Hippocampal formation (tissue), 2 donors: ENCODE measurements at places on chromosomes 5 and 9.
A peak's percentile ranks its signal among the peaks of the same experiment; 100 is the strongest.

DNA sequence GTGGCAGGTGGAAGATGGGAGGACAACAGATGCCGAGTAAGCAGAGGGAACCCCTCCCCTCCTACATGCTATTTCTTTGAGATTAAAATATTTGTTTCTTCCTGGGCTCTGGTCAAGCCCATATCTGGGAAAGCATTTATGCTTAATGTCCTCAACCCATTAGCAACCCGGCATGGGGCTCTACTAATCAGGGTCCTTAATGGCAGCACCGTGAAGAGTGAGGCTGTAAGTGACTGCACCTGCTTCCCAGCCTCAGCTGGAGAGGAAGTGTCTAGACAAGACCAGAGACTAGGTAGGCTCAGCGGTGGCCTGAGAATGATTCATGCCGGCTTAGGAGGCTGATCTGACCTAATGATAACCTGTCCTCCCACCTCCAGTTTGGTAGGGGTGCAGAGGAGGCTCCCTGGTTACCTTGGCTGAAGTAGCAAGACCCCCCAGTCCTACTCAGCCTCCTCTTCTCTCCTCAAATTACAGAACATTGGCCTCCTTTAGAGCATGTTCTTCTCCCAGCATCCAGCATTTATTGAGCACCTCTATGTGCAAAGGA lies 61.3 kb upstream of the HSPA9 start:
- no peak for DNase-seq

DNA sequence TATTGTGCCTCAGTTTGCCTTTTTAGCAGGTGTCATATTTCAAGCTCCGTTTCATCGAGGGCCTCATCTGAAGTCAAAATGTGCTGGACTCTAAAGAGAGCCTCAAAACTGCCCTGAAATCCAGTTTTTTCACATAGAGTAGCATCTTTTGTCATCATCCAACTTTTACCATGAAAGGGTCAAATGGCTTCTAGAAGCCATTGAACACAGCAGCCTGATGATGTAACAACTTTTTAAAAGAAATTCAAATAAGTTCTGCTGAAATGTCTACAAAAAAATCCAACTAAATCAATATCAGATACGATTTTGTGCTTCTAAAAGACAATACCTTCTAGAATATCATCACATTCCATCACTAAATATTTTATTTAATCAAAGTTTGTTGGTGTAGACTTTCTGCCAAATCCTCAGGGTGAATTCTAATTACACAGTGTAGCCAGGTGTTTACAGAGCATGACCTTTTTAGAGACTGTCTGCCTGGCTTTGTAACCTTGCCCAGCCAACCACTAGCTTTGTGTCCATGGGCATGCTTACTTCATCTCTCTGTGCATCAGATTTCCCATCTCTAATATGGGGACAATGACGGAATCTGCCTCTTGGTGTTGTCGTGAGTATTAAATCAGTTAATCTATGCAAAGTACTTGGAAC lies 505.0 kb downstream of the EBF1 start:
- no peak for DNase-seq

- peak; percentile 53 for DNase-seq
Measured at GRCh38 chr5:117888688-117889087, 1099.7 kb downstream of the DTWD2 start.

- no peak for DNase-seq
Measured at GRCh38 chr5:78076351-78076750, 218.1 kb downstream of the AP3B1 start.

GRCh38 chr9:29332789-29333188 lies 1759.5 kb upstream of the C9orf72 start:
- DNase-seq = no peak

GRCh38 chr5:132492386-132493125 lies 2.0 kb upstream of the IRF1 start:
- no peak for DNase-seq

- no peak for DNase-seq
Measured at GRCh38 chr5:93415819-93416218, 165.2 kb downstream of the NR2F1-AS1 start.

- DNase-seq = no peak
Measured at GRCh38 chr5:172336264-172336663, 52.7 kb upstream of the UBTD2 start.

DNA sequence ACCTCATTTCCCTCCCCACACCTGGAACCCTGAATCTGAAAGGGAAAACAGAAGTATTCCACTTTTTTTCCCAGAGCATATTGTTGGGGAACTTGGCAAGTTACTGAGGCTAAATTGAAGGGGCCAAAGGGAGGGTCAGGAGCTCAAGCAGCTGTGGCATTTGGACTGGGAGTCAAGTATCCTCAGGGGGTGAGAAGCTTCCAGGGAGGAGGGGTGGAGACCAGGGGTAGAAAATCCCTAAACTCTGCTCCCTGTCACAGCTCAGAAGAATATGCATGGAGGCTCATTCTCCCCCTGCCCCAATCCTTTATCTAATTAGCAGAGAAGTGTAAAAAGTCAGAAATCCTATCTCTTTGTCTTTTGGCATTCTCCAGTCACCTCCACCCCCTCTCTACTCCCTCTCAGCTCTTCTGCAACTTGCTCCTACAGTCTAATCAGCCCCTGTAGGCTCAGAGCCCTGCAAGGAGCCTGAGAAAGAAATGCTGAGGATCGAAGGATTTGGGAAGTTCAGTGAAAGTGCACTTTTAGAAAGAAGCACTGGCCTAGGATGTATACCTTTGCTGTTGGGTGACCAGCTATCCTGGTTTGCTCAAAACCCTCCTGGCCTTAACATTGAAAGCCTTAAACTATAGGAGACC lies 5.7 kb upstream of the WNT8A start:
- no peak for DNase-seq

DNA sequence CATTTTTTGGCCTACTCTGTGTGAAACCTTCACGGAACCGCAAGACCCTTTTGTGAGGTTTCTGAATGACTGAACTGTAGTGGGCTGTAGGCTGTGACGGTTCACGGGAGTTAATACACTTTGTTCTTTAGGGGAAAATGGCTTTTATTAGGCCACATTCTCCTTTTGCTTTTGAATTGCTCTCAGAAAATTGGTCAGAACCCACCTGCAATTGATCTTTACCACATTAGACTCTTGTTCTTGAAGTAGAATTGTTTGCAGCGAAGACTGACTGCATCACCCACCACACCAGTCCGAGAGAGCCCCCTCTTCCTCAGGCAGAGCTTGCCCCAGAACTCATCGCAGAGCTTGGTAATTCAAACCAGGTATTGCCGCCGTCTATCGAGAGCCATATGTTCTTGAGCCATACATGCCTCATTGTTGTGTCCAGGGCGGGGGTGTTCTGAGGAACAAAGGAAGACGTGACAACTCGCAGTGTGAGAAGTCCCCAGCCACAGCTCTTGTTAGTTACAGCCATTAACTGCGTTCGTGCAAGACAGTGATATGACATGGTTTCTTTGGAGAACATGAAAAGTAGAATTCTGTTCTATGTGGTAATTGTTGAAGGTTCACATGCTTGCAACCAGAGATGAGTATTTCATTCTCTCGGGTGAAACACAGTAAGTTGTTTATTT lies 166.4 kb upstream of the OTULINL start:
- no peak for DNase-seq

GRCh38 chr9:112884721-112885120 lies 6.0 kb downstream of the SLC46A2 start:
- no peak for DNase-seq

DNA sequence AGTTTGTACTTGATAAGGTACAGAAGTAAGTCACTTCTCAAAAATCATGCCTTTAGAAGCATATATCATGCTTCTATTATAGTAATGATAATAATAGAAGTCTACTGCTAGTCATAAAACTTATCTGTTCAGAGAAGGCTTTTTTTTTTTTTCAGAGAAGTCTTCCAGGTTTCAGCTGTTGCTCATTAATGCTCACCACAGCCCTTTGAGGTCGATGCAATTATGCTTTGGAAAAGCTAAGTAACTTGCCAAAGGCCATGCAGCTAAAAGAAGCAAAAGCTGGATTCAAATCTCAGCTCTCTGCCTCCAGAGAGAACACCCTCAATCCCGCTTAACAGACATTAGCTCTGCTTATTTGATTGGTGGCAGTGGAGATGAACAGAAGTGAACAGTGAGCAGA lies 150.8 kb downstream of the DOCK8 start:
- DNase-seq = no peak

DNA sequence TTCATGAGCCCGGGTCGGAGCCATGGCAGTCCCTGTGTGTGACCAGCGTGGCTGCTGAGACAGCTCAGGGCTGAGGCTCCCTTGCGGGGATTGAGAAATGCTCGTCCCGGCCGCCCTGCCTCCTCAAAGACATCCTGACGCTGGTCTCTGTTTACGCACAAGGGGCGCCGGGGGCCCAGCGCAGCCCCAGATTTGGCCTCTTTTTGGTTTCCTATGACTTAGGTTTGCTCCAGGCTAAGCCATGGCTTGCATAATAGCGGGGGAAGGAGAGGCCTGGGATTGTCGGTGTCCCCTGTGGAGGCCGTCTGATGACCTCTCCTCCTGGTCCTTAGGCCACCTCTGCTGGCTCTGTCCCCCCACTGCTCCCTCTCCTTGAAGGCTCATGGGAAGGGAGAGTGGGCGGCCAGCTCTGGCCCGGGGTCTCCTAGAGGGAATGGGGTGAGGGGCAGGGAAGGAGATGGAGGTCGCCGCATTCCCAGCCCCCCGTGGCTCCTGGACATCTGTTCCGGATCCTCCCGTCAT lies 3.5 kb downstream of the LAMC3 start:
- no peak for DNase-seq

- DNase-seq = no peak
Measured at GRCh38 chr5:139901986-139902385, 106.4 kb downstream of the PSD2 start.

GRCh38 chr5:160534914-160535313 lies 113.3 kb downstream of the PTTG1 start:
- no peak for DNase-seq

DNA sequence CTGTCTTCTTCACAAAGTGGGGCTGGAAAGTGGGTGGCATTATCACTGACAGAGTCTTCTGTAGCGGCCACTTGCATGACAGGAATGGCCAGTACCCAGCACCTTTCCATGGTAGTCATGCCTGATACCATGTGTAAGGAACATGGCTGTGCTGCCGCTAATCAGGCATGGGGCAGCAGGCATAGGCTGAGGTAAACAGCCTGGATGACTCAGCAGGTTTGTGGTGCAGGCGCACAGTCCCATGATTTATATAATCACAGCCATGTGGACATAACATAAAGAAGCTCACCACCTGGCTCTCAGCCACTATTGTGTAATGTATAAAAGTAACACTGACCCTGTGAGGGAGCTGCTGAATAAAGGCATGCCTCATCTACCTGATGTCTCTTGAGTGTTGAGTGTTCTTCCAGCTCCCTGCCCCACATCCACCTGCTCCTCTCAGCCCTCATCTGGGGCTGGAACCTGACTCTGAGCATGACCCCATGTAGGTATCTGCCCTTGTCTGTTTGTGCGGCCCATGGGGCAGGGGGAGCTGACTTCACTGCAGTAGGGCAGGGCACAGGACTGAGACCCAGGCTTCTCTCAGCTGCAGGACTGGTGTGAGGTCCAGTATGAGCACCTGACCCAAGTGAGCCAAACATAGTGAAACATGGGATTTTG lies 13.2 kb upstream of the ICE1 start:
- DNase-seq = no peak

DNA sequence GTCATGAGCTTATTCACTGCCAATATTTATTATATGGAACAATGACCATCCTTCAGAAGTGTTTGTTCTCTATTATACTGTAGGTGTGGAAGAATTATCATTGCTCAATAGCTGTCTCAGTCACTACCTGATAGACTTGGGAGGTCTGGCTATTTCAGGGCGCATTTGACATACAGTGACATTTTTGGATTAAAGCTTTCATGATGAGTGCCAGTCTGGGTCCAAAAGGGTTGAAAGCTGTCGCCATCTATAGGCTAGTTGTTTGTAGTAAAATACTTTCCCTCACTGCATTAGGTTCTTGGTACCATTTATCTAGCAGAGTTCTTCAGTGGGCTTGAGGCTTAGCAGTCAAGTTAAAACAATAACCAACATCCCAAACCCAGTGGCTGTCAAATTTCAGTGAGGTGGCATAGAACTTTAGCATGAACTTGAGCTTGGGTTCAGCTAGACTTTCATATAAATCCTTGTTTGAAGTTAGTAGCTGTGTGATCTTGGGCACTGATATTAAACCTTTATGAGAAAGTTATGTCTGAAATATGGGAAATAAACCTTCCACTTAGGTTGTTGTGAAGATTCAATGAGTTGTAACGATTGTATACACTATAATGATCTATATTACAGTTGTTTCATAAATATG lies 110.5 kb upstream of the CDKN2B start:
- DNase-seq = no peak

GRCh38 chr9:89903141-89903475 lies 298.3 kb downstream of the GADD45G start:
- DNase-seq = no peak

- DNase-seq = no peak
Measured at GRCh38 chr5:92916036-92916435, 665.0 kb downstream of the NR2F1-AS1 start.

GRCh38 chr9:35834260-35835215 lies 5.5 kb downstream of the TMEM8B start:
- no peak for DNase-seq

- DNase-seq = no peak
Measured at GRCh38 chr5:58778888-58779287, 196.0 kb downstream of the RAB3C start.

GRCh38 chr9:34652602-34653000 lies 616 bp downstream of the IL11RA start:
- no peak for DNase-seq

GRCh38 chr9:6109571-6109970 lies 94.1 kb upstream of the RANBP6 start:
- DNase-seq = no peak

DNA sequence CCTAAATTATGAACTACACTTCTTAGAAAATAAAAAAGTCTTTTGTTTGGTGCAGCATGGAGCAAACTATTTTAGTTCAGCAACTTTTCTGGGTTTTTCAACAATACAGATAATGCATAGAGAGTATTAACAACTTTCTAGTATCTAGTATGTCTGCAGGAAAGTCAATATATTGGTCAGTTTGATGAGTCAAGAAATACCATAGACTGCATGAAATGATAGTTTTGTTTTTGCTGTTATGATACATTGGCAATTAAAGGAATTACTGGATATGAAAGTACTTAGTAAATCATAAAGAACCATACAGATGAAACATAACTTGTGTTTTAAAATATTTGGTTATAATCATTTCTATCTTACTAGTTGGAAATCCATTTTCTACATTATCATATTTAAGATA lies 173.5 kb downstream of the GIN1 start:
- no peak for DNase-seq

DNA sequence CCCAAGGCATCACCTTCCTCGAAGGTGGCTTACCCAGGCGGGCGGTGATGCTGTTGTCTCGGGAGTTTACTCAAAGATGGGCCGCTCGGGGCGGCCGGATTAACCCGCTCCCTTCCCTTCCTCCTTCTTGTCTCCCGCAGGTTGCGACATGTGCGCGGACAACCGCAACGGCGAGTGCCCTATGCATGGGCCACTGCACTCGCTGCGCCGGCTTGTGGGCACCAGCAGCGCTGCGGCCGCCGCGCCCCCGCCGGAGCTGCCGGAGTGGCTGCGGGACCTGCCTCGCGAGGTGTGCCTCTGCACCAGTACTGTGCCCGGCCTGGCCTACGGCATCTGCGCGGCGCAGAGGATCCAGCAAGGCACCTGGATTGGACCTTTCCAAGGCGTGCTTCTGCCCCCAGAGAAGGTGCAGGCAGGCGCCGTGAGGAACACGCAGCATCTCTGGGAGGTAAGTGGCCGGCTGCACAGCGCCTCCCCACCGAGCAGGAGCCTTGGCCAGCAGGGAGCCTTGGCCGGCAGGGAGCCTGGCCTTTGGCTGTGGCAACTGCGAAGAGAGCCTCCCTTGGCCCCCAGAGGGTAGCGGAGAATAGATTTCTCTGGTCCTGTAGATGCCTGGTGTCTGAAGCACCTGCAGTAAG lies 10.6 kb downstream of the PRDM6 start:
- DNase-seq = no peak

GRCh38 chr5:83751201-83751600 lies 30.5 kb upstream of the HAPLN1 start:
- no peak for DNase-seq
